ENCODE measurements at places on chromosomes 16 and 17.

- no peak for DNase-seq
These were observed 40.6 kb downstream of the MPRIP start for GRCh38 chr17:17082878-17083277.

GRCh38 chr17:927611-928461, 51.7 kb downstream of the NXN start:
- peak; percentile 98 for DNase-seq

DNA sequence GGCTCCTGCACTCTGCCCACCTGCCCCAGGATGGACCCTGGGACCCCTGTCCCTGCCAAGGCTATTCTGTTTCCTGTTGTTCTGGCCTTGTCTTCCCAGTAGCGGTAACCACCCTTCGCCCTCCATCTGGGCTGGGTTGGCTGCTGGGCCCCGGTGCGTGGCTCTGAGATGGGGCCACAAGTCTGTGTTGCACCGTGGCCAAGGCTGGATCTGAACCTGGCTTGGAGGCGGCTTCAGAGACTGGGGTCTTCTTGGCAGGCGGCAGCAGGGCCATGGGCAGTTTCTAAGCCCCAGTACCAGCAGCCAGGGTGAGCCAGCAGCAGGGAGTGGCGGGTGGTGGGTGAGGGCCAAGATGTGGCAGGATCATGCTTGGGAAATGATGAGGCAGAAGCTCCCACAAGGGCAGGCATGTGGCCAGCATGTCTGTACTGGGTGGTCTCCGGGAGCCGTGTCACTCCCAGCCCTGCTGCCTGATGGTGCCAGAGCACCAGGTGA, 12.6 kb downstream of the MAP2K3 start:
- DNase-seq, result no peak

DNA sequence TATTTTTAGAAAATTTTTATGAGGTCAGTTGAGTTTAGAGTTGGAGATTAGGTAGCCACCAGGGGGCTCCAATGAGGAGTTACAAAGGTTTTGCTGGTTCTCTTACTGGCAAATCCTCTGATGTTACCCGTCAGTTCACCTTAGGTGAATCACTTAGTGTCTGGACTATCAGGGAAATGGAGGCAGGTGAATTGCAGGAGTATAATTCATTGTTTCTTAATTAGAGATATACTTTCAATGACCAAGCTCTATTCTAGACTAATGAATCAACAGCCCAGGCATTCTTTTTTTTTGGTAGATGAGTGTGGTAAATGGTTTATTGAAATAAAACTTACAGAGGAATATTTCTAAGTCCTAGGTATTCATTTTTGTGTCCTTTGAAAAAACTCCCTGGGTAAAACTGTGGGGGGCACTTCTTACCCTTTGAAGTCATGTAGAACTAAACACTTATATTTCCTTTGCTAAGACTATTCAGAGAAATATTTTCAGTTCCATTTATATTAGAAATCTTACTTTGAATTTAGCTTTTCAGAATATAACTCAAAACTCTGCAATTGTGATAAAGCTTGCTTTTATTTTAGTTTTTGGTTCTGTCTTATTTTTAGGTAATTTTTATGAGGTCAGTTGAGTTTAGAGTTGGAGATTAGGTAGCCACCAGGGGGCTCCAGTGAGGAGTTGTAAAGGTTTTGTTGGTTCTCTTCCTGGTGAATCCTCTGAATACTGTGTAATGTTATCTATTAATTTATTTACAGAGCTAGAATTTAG, 17.7 kb downstream of the PSMD11 start:
- peak; percentile 52 for DNase-seq

DNA sequence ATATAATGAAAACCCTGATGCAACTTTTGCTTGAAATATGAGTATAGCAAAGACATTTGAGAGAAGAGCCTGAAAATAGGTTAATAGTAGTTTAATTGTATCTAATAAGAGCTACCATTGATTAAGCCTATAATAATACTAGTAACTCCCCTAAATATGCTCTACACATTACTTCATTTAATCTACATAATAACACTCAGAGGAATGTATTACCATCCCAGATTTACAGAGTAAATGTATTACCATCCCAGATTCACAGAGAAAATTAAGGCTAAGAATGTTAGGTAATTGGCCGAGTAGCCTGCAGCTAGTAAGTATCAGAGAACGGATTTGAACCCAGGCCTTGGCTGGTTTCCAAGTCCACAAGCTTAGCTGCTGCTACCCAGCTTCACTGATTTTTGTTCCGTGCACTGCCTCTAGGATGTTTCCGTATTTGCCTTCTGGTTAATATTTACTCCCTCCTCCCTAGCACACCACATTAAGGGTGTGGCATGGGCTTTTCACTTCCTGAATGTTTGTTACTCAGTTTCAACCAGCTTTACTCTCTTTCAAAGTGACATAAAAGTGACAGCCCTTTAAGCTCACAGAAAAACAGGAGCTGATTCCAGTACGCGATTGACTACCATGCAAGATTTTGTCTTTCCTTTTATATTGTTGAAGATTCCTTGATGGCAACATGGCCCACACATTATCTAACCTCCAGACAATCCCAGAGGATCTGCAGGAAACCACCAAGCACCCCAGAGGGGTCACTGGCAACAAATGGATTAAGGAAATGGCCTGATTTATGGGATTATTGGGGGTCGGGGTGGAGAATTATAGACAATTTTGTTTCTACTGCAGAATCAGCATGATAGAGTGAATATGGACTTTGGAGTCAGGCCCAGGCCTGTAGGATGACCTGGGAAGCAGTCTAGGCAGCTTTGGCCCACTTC, 26.7 kb upstream of the TOX3 start:
- no peak for DNase-seq

GRCh38 chr17:6177941-6178694, 107.9 kb downstream of the WSCD1 start:
- no peak for DNase-seq
